ENCODE measurements at places on chromosomes 3 and 15.

- peaks cover 16% of the 10 kb centered on the region for H3K27me3 ChIP-seq
- DNase-seq, result no peak
- H3K27ac ChIP-seq, result no peak overlapping the region
- no peaks in the 10 kb centered on the region for H3K36me3 ChIP-seq
These were observed 8.3 kb downstream of the DAPK2 start for GRCh38 chr15:64037966-64038365.

DNA sequence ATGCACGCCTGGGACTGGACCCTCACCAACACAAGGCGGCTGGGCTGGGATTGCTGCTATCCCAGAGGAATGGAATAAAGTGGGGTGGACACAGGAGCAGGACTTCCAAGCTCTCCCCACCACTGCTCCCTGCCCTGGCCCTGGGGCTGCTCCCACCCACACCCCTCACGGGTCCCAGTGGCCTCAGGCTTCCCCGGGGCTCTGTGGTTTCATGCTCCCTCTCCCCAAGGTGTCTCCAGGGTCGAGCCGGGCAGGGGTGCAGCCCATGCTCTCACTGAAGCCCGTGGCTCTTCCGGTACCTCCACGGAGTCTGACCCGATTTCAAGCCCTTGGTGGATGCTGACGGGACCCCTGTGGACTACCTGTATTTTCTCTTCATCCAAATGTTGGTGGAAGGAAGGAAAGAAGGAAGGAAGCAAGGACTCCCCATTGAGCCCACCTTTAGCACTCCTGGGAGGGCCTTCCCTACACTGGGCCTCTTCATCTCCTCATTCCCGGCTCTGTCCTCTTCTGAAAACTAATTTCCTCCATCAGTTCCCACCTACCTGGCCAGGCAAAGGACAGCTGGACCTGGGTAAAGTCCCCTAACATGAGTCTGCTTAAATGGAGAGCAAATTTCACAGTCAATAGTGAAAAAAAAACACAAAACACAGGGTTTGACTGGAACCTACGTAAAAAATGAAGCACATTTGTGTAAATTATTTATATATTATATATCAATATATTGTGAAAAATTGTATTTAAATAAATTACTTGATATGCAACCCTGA lies 44.0 kb upstream of the PCSK6 start:
- no peaks in the 10 kb centered on the region for H3K36me3 ChIP-seq
- H3K27me3 ChIP-seq, result peaks cover 2% of the 10 kb centered on the region
- H3K4me3 ChIP-seq, result no peak overlapping the region
- peaks cover 2% of the 10 kb centered on the region for H3K4me1 ChIP-seq
- no peak for DNase-seq

- H3K27me3 ChIP-seq, result peaks cover 6% of the 10 kb centered on the region
- no peaks in the 10 kb centered on the region for H3K4me1 ChIP-seq
- no peak for DNase-seq
- H3K27ac ChIP-seq, result no peak overlapping the region
These were observed 18.0 kb upstream of the RAD18 start for GRCh38 chr3:8981296-8981695.

GRCh38 chr3:45580112-45580765 lies 14.3 kb upstream of the LIMD1 start:
- no peak overlapping the region for H3K27ac ChIP-seq
- peaks cover 9% of the 10 kb centered on the region for H3K4me1 ChIP-seq
- peaks cover 6% of the 10 kb centered on the region for H3K27me3 ChIP-seq
- H3K36me3 ChIP-seq, result no peaks in the 10 kb centered on the region
- H3K4me3 ChIP-seq, result no peak overlapping the region

DNA sequence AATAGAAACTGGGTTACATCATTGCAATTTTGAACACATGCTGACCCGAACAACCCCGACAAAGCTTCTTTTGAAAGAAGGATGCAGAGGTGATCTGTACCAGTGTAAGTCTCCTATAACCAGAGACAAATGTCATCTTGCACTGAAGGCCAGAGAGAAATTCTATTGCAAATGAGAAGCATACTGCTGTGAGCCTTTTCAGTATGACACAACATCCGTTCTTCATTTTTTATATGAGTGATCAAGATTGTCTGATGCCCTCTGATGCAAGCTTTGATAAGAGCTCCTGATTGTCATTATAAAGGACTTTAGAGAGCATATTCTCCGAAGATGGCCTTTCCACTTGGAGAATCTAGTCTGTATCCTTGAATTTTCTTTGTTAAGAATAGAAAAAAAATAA lies 36.9 kb downstream of the PCOLCE2 start:
- H3K27ac ChIP-seq, result no peak overlapping the region
- H3K27me3 ChIP-seq, result peaks cover 6% of the 10 kb centered on the region
- H3K4me1 ChIP-seq, result no peaks in the 10 kb centered on the region
- H3K4me3 ChIP-seq, result no peak overlapping the region
- H3K36me3 ChIP-seq, result no peaks in the 10 kb centered on the region

- DNase-seq, result no peak
- peak overlapping the region; percentile 5 for H3K4me3 ChIP-seq
- H3K4me1 ChIP-seq, result peaks cover 43% of the 10 kb centered on the region
- peaks cover 16% of the 10 kb centered on the region for H3K27me3 ChIP-seq
- no peak overlapping the region for H3K27ac ChIP-seq
These were observed 260.8 kb downstream of the UACA start for GRCh38 chr15:70502529-70502928.

DNA sequence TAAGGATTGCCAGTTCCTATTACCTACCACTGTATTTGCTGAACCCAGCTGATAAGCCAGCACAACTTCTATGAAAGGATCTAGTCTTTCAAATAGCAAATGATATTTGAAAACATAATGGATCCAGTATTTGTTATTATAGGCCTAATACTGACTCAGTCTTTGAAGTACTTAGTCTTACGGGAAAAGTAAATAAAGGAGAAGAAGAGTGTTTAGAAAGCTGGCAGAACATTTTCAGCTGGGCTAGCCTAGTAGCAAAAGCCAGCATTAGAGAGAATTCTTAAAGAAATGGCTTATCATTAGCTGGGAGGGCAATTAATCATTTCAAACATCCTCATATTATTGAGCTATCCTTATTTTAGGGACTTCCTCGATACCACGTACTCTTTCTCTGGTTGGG lies 101.4 kb upstream of the GOLIM4 start:
- DNase-seq, result no peak
- no peaks in the 10 kb centered on the region for H3K36me3 ChIP-seq
- no peaks in the 10 kb centered on the region for H3K4me1 ChIP-seq

DNA sequence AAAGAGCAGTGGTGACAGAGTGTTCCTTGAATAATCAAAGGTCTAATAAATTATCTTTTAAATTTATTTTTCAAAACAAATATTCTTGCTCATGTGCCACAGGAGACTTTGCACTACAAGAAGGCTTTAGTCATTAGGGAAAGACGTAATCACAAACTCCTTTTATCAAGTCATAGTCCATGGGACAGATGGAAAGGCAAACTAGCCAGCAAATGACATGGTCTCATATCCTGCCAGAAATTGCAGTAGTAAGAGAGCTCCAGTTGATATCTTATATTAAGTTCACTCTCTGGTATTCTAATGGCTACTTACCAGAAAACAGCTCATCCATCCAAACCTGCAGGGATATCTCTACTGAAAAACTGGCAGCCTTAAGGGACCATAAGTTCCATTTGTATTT lies 225.0 kb upstream of the TP63 start:
- DNase-seq, result no peak
- no peaks in the 10 kb centered on the region for H3K27me3 ChIP-seq
- no peak overlapping the region for H3K27ac ChIP-seq
- H3K4me1 ChIP-seq, result no peaks in the 10 kb centered on the region
- H3K36me3 ChIP-seq, result no peaks in the 10 kb centered on the region
- H3K4me3 ChIP-seq, result no peak overlapping the region

DNA sequence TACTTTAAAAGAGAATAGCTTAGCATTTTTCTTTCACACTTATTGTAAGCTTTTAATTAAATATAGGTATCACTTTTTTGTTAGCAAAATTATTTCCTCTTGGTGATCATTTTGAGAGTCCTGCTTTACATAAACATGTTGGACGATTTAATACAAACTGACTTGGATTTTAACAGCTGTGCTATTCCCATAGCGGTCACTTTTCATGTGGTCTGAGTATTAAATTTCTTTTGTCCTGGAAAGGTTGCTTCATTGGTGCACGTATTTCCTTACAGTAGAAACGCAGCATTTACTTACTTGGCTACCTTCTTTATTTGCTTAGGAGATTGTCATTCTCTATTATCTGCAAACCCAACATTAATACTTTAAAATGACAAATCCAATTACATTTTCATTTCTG lies 109.4 kb downstream of the ATG7 start:
- no peak overlapping the region for H3K4me3 ChIP-seq
- DNase-seq, result no peak
- H3K27ac ChIP-seq, result no peak overlapping the region
- no peaks in the 10 kb centered on the region for H3K4me1 ChIP-seq
- no peaks in the 10 kb centered on the region for H3K27me3 ChIP-seq

DNA sequence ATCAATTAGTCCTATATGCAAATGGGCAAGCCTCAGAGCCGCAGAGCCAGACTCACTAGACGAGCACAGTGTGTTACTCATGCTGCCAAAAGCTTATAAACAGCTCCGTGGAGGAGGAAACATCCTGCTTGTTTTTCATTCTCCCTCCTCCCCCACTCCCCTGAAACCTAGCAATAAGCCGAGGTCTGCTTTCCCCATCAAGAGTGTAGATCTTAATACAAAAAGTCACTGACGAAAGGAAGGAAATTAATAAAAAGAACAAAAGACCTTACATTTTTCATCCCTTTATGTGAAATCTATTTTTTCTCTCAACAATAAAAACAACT lies 88.5 kb downstream of the XXYLT1 start:
- DNase-seq, result no peak
- peaks cover 2% of the 10 kb centered on the region for H3K36me3 ChIP-seq
- H3K4me3 ChIP-seq, result no peak overlapping the region

DNA sequence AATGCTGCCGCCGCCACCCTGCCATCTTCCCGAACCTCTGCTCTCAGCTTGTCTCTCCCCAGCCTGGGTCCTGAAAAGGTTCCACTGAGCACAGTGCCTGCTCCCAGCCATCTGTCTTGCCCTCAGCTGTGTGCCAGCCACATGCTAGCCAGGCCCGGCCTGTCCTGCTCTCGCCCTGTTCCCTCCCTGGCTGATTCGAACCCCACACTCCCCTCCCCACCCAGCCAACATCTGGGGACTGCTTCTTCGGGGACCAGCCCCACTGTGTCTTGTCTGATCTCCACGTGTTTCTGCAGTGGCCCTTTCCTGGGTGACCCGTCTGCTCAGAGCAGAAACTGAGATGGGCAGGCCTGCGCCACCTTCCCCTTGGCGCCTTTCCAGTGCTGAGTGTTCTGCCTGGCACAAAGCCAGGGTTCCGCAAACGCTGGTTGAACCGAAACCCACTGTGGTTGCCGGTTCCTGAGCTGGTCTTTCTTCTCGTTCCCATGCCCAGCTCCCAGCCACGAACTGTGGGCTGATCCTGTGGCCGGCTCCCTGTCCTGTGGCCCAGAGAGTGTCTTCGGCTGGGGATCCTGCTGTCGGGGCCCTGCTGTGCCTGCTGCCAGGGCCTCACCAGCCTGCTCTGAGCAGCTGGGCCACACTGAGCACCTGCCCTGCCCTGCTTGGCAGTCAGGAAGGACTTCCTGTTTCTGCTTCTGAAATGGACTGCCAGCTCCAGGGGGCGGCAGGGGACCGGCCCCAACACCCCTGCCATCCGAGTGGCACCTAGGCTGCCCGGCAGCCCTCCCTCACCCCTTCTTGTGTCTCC lies 62.7 kb upstream of the KLF13 start:
- no peaks in the 10 kb centered on the region for H3K27me3 ChIP-seq
- no peaks in the 10 kb centered on the region for H3K36me3 ChIP-seq
- DNase-seq, result peak; percentile 69
- H3K4me1 ChIP-seq, result peaks cover 71% of the 10 kb centered on the region
- peak overlapping the region; percentile 99 for H3K27ac ChIP-seq

- H3K27ac ChIP-seq, result no peak overlapping the region
- no peak for DNase-seq
- no peaks in the 10 kb centered on the region for H3K36me3 ChIP-seq
- peaks cover 33% of the 10 kb centered on the region for H3K27me3 ChIP-seq
- H3K4me1 ChIP-seq, result no peaks in the 10 kb centered on the region
These were observed 90.0 kb downstream of the GAP43 start for GRCh38 chr3:115713284-115713683.

DNA sequence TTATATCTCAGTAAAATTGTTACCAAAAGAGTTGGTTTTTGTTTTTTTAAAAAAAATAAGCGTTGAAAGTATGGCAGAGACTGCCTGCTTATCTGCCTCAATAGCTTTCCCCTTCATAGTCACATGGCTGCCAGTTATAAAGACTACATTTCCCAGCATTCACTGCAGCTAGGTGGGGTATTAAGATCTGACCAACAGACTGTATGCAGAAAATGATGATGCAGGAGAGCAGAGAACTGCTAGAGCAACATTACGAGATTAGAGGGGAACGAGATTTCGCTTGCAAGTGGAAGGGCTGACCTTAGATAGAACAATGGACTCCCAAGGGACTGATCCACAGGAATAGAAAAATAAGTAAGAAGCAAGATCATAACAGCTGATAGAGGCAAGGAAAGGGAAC lies 14.3 kb downstream of the RHOA start:
- no peaks in the 10 kb centered on the region for H3K27me3 ChIP-seq
- DNase-seq, result no peak
- H3K36me3 ChIP-seq, result peaks cover 48% of the 10 kb centered on the region
- peak overlapping the region; percentile 45 for H3K27ac ChIP-seq
- H3K4me3 ChIP-seq, result no peak overlapping the region

- H3K4me3 ChIP-seq, result no peak overlapping the region
- H3K36me3 ChIP-seq, result no peaks in the 10 kb centered on the region
- no peak overlapping the region for H3K27ac ChIP-seq
These were observed 343.1 kb downstream of the OXSM start for GRCh38 chr3:26132942-26133341.

Data from activated naive CD8-positive, alpha-beta T cell treated with anti-CD3 and anti-CD28 coated beads, Interleukin-2, amount 10 ng/mL, durations not matched to agents 7 days and 5 days (primary cell).